H1 (cell line): ENCODE measurements at places on chromosomes 7 and 10. TPM values are rescaled to one million over a fixed set of nuclear protein-coding genes. Genes with fewer than 3 reads are reported as not detected.

DNA sequence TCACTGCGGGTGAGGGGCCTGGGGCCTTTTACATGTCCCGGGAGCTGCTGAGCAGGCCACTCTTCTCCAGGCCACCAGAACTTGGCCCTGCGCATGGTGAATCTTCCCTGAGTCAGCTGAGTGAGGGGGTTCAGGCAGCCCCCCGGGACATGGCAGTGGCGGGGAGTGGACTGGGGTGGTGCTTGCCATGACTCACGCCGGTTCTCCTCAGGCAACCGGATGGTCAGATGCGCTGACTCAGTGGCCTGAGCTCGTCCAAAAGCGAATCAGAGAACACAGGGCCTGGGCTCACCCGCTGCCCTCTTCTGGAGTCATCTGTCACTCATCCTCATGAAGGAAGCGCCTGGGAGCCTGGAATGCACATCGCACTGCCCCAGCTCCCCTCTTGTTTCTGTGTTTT is 33.5 kb downstream of the HTRA1 start:
- H3K27me3 ChIP-seq = no peaks in the 10 kb centered on the region
- no peaks in the 10 kb centered on the region for H3K36me3 ChIP-seq
- no peak for DNase-seq
- H3K4me3 ChIP-seq = no peak overlapping the region

DNA sequence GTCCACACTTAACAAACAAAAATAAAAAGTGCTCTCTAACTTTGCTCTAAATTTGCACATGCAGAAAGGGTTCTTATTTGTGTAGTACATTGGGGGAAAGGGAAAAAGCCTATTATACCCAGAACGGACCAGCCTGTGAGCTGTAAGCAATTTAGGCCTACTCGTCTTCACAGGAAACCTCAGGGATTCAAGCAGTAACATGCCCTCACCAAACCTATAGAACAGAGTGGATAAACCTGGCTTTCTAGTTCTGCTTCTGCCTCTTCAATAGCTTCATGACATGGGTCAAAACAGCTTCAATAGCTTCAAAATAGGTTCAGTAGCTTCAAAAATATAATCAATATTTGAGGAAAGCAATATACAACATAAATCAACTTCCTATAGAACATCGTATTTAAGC is 163.7 kb downstream of the ARL4A start:
- DNase-seq = no peak
- no peak overlapping the region for H3K27ac ChIP-seq
- H3K27me3 ChIP-seq = no peaks in the 10 kb centered on the region
- H3K36me3 ChIP-seq = no peaks in the 10 kb centered on the region
- no peak overlapping the region for H3K4me3 ChIP-seq

ELFN1 gene
- 2.0 and 2.1 TPM in 2 replicates for total RNA-seq

GOLGA7B gene
- 0.04 TPM in 1 of 2 replicates, not detected in the other for total RNA-seq

ST8SIA6 gene
- 1.1 and 1.3 TPM in 2 replicates for total RNA-seq

C10orf120 gene
- total RNA-seq = not detected in 2 replicates

- no peaks in the 10 kb centered on the region for H3K27me3 ChIP-seq
- no peak for DNase-seq
- no peak overlapping the region for H3K27ac ChIP-seq
- H3K4me1 ChIP-seq = no peaks in the 10 kb centered on the region
- H3K36me3 ChIP-seq = no peaks in the 10 kb centered on the region
Observed at GRCh38 chr7:29385214-29385814, 178.3 kb upstream of the PRR15 start.

DNA sequence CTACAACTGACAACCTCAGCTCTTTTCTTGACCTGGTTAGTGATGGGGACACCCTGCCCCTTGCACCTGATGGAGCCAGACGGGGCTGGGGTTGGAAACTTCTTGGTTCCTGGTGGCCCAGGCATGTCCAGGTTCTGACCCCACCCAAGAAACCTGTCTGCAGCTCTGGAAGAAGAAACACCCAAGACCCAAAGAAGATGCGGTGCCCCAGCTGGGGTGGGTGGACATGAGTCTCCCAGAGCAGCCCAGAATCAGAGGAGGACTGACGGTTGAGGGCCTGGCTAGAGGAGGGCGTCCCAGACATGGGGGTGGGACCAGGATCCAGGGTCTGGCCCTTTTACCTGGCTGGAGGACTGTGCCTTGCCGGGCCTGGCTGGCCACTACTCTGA is 202.4 kb downstream of the GLRX3 start:
- H3K4me3 ChIP-seq = no peak overlapping the region
- DNase-seq = no peak
- no peaks in the 10 kb centered on the region for H3K36me3 ChIP-seq

- no peaks in the 10 kb centered on the region for H3K36me3 ChIP-seq
- H3K27ac ChIP-seq = no peak overlapping the region
- no peak overlapping the region for H3K4me3 ChIP-seq
- DNase-seq = no peak
- H3K27me3 ChIP-seq = no peaks in the 10 kb centered on the region
- H3K4me1 ChIP-seq = no peaks in the 10 kb centered on the region
Observed at GRCh38 chr7:106863274-106863997, 1.6 kb upstream of the PIK3CG start.
